H1 (cell line): ENCODE measurements at places on chromosomes 12 and 14.

- no peak for DNase-seq
Measured at GRCh38 chr14:105887692-105888091, 361.3 kb downstream of the TMEM121 start.

DNA sequence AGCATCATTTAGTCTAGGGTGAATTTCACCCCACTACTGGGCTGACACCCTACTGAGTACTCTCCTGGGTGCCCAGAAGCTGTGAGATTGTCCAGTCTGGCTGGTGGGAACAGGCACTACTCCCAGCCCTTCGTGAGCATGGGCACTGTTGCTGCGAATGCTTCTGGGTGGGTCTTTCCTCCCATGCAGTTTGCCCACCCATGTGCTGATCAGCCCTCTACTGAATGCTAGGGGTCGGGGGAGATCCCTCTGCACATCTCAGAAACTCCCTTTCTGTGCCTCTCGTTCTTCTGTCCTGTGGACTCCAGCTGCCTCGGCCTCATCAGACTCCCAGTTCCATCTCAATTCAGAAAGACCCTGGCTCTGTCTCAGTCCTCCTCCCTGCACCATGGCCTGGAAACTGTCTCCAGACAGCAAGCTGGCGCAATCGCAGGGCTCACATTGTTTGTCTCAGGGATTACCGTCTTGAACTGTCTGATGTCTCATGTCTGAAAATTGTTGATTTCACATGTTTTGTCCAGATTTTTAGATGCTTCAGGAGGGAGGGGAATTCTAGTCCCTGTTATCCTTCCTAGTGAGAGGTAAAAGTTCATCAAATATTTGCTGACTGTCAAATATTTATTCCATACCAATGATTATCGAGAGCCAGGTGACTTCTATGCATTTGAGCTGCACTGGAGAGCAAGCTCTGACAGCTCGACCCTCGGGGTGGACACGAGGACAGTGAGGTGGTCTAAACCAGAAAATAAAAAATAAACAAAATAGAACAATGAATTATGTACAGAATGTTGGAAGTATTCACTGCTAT lies 316.6 kb upstream of the RTL1 start:
- no peak for DNase-seq

GRCh38 chr12:109277899-109278762 lies 31.0 kb downstream of the FOXN4 start:
- no peak for DNase-seq

GRCh38 chr14:63174760-63175191 lies 29.5 kb upstream of the RHOJ start:
- DNase-seq: no peak

- no peak for DNase-seq
Measured at GRCh38 chr14:69495341-69495921, 10.9 kb downstream of the PLEKHD1 start.
